ENCODE measurements at places on chromosomes 6 and 20.

GRCh38 chr20:46757754-46758678 lies 48.6 kb downstream of the SLC2A10 start:
- peak; percentile 71 for DNase-seq

DNA sequence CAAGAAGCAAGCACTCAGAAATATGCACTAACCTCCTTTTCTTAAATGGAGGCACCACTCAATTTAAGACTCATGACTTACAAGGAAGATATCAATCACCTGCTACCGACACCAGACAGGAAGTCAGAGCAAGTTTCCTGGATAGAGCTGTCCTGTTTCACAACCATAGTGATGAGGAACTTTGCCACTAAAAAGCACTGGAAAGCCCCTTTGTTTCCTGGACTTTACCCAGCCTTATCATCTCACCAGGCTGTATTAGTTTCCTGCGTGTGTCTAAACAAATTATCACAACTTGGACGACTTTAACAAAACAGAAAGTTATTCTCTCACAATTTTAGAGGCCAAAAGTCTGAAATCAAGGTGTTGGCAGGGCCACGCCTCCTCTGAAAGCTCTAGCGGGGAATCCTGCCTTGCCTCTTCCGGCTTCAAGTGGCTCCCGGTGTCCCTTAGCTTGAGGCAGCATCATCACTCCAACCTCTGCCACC lies 253.8 kb upstream of the STXBP5 start:
- DNase-seq: peak; percentile 29

GRCh38 chr20:45320948-45321595 lies 13.0 kb upstream of the MATN4 start:
- DNase-seq: no peak

DNA sequence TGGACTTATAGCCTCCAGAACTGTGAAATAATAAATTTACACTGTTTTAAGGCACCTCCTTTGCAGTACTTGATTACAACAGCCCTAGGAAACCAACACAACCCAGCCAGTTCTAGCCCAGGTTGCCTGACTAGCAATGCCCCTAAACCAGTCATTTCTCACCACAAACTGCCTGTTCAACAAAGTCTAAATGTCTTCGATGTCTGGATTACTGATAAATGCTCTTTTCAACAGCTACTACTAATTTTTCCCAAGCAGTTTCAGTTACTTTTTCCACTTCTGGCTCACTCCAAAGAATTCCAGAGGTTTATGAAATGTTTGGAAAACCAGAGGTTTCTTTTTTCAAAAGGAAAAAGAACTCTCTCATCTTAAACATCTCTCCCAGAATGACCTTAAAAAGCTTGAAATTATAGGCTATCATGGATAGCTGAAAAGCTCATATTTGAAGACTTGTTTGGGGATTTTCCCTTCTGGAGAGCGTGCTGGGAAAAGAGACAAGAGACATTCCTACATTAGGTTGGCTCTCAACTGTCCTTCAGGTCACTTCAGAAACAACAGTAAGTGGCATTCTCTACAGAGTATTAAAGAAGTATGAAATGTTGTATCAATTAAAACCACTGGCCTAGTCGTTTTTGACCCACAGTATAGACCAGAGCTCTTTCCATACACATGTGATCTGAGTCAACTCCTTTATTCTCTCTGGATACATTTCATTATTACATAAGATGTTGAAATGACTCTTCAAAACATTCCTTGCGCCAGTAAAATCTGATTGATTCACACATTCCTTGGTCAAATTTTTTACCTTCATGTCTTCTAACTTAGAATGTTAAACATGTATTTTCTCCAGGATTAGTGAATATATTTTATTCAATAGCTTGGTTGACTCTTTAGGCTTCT lies 265.9 kb downstream of the COL12A1 start:
- peak; percentile 37 for DNase-seq

DNA sequence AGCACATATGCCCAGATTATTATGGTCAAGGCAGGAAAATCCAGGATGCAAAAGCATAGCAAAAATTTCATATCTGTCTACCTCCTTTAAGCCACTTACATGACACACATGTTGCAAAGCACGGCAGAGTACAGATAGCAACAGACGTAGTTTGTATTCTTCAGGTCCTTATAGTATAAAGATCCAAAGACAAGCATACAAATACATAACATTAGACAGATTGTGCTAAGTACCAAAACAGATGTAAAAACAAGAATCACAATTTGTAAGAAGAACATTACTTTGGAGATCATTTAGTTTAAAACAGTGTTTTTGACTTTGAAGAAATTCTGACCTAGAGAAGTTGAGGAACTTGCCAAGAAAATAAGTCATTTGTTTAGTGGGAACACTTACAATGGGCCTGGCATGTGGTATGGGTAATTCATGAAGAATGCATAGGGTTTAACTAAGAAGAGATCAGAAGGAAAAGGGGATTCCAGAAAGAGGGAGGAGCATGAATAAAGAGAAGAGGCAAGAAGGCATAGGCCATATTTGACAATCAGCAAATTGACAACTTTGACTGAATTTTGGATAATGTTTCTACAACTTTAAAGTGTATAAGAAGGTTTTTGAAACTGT lies 30.6 kb upstream of the LMBRD1 start:
- DNase-seq: peak; percentile 57

- DNase-seq: no peak
These were observed 85.4 kb upstream of the NNAT start for GRCh38 chr20:37435607-37436006.

DNA sequence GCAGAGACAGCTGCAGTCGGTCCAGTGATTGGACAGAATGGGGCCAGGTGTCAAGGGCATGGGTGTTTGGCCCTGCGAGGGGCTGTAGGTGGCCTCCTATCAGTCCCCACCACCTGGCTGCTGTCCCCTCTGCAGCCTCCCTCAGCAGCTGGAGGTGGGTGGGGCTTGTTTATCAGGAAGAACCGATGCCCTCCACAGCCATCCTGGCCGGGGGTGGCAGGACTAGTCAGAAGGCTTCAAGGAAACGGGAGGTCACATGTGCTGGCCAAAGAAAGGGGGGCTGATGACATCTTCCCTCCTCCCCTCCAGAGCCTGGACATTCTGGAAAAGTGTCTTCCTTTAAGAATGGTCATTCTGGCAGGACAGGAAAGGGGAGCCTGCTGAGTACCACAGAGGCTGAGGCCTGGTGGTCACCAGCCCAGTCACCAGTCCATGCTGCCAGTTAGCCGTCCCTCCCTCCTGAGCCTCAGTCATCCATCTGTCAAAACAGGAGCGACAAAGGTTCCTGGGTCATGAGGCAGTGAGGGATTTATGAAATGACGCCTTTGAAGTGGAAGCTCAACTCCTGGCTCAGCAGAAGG lies 4.1 kb downstream of the FAM210B start:
- DNase-seq: no peak

DNA sequence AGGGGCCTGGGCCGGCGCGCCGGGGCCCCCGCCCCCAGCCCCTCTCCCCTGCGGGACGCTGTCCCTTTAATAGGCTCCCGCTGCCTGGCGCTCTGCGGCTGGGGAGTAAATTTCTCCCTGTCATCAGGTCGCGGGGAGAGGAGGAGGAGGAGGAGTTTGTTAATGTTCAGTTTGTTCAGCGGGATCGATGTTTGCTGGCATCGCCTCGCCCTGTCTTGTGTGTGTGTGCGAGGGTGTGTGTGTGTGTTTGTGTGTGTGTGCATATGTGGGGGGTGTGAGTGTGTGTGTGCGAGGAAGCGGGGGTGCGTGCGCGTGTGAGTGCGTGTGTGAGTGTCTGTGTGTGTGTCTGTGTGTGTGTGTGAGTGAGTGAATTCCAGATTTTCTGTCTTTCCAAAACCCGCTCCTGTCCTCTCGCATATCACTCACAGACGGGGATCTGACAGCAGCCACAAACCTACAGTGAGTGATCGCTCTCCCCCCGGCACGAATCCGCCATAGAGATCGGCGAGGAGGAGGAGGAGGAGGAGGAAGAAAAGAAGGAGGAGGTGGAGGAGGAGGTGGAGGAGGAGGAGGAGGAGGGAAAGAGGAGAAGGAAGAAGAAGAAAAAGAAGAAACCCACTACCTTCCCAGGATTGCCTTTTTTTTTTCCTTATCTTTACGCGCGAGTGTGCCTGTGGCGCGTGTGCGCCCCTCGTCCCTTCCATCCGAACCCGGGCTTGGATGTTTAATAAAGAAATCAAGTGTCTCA lies at the start of gene TSHZ2:
Gene TSHZ2 (plus strand): TSS at position 169 of the 748 bp plus-strand sequence. CDS start 936 bp downstream, outside the sequence.
- DNase-seq: peak; percentile 13

GRCh38 chr20:53021934-53022333 lies 49.8 kb downstream of the TSHZ2 start:
- DNase-seq: no peak

DNA sequence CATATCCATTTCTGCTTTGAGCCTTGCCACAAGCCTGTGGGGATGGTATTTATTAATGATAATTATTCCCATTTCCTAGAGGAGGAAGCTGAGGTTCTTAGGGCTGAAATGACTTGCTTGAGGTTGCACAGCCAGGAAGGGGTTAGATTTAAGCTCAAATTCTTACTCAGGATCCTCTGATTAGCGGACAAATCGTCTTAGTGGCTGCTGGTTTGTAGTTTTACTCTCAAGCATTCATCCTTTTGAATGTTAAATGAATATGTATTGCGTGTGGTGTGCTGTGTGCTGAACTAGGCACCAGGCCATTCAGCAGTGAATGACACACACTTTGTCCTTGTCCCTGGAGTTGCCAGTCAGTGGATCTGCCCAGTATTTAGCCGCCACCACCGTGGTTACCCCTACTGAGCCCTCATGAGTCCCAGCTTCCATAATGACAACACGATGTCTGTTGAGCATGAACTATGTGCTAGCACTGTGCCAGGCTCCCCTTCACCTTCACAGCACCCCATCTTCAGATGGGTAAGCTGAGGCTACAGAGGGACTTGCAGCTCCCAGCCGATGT lies 10.0 kb downstream of the PACSIN1 start:
- no peak for DNase-seq

DNA sequence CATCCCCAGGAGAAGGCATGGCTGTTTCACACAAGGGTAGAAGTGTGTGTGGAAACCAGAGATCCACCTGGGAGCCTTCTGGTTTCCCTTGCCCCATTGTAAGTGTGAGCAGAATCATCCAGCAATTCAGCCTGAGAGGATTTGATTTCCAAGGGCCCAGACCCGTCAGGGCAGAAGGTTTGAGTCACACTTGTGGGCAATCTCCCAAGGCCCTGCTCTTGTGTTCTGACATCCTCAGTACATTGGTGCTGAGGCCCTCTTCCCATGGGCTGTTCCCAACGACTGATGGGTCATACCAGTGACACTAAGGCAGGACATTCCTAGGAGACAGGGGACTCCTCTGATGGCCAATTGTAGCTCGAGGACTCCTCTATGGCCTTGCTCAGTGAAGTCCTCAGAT lies 58.2 kb upstream of the POLR1H start:
- DNase-seq: no peak

DNA sequence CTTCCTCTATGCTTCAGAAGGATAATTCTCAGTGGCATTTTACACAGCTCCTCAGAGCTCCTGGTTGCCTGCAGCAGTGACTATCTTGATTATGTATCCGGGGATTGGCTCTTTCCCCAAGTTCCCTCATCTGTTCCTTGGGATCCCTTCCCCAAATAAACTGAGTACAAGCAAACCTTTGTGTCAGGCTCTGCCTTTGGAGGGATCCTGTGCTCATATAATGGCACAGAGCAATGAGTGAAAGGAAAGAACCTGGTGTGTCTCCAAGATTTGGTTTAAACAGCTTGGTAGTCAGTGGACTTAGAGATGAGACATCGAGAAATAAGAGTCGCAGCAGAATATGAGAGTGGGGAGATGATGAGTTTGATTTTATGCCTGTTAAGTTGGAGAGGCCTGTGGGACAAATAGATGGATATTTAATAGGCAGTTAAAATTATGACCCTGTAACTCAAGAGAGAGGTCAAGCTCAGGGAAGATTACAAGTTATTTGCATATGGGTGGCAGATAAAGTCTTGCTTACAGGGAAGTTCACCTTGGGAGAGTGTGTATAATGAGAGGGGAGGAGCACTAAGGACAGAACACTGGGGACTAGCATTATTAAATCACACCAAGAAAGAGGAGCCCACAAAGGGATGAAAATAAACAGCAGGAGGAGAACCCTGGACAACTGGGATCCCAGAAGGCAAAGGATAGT lies 44.1 kb upstream of the GCLC start:
- no peak for DNase-seq

DNA sequence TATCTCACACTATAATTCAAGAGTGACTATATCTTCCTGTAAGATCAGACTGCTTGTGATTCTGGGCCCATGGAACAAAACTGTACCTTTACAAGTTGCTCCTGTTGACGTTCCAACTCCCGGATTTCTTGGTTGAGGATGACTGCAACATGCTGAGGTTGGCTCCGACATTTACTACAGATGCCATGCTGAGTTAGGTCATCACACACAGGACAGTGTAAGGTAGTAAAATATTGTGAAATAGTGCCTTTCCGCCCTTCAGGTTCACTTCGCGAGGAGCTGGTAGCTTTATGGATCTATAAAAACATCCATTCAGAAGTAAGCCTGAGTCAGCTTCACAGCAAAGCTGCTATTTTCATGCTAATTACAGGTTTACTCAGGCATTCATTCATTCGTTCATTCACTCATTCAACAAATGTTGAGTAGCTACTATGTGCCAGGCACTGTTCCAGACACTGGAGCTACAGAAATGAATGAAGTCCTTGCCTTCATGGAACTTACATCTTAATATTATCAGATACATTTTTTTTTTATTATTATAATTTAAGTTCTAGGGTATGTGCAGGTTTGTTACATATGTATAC lies 175.7 kb downstream of the REV3L start:
- no peak for DNase-seq

DNA sequence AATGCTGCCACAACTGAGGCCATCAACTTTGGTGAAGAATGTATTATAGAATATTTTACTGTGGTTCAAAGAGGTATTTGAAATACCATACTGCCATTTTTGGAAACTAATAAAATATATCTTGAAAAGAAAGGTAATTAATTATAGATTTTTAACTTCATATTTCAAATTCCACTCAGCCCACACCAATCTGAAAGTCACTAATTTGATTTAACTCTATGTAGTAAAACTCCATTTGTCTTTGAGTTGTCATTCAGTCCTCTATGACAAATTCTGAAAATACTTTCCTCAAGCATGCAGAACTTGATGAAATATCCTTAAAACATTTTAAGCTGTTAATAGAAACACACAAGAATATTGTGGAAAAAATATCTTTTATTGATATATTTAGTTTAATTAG lies 1196.7 kb upstream of the CITED2 start:
- DNase-seq: no peak

DNA sequence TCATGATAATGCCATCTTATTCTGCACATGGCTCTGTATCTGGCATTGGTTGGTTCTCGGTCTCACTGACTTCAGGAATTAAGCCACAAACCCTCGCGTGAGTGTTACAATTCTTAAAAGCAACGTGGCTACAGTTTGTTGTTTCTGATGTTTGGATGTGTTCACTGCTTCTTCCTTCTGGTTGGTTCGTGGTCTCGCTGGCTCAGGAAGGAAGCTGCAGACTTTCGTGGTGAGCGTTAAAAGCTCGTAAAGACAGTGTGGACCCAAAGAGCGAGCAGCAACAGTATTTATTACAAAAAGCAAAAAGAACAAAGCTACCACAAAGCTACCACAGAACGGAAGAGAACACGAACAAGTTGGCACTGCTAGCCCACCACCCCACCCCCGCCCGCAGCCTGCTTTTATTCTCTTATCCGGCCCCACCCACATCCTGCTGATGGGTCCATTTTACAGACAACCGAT lies 51.1 kb downstream of the MYLIP start:
- no peak for DNase-seq
